ENCODE measurements at places on chromosomes 5 and 9.

DNA sequence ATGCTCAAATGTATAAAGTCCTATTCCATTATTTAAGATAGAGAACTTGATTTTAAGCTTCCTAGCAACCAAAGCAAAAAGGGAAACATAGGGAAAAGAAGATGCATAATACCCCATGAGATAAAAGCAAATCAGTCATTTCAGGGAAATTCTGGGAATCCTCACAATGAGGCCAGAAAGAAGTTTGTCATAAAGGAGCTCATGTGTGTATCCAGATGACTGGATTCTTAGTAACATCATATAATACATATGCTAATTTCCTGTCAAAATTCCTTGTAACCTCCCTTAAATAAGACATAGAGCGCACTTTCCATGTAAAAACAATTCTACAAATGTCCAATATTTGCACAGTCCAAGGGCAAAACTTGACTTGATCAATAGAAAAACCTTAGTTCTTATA, 411.0 kb upstream of the WWC1 start:
- DNase-seq = no peak

GRCh38 chr9:136327304-136327974, at the start of gene GPSM1:
Gene GPSM1 (plus strand): TSS chr9:136327539. CDS start chr9:136327696, 157 bp downstream.
- no peak for DNase-seq

GRCh38 chr5:114360816-114361723, 800 bp upstream of the KCNN2 start:
- DNase-seq = no peak

DNA sequence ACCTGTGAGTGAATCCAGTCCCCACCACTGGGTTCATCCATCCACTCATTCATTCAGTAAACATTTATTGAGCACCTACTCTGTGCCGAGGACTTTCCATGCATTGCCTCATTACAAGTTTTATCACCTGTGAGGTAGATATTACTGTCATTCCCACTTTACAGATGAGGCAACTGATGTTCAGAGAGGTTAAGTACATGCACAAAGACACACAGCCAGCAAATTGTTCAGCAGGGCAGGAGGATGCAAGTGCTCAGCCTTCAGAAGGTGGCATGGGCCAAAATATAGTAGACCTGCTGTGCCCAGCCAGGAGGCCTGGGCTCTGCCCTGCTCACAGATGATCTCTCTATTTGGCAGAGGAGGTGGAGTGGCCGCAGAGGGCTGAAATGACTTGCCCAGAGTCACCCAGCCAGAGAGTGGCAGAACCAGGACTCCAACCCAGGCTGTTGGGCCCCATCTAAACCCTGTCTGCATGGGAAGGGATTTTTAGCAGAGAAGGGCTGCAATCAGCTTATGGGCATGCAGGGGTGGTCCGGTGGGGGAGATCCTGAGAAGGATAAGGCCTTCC, 7.6 kb upstream of the NEURL1B start:
- no peak for DNase-seq

DNA sequence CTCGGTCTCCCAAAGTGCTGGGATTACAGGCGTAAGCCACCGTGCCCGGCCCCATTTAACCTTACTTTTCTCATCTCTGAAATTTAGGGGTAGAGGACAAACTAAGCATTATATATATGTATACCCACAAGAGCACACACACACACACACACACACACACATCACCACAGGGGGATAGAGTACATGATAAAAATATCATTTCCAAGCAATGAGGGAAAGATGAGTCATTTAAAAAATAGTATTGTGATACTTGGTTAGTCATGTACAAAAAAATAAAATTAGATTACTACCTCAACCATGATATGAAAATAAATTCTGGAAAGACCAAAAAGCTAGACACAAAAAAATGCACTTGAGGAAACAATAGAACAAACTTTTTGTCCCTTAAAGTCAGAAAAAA, 67.2 kb downstream of the CDH18 start:
- DNase-seq = no peak

GRCh38 chr5:150242251-150242894, 47.2 kb downstream of the CAMK2A start:
- no peak for DNase-seq

- DNase-seq = no peak
Observed at GRCh38 chr9:85547599-85547998, 194.2 kb downstream of the AGTPBP1 start.

GRCh38 chr5:145699846-145700245, 135.3 kb downstream of the PRELID2 start:
- DNase-seq = no peak

DNA sequence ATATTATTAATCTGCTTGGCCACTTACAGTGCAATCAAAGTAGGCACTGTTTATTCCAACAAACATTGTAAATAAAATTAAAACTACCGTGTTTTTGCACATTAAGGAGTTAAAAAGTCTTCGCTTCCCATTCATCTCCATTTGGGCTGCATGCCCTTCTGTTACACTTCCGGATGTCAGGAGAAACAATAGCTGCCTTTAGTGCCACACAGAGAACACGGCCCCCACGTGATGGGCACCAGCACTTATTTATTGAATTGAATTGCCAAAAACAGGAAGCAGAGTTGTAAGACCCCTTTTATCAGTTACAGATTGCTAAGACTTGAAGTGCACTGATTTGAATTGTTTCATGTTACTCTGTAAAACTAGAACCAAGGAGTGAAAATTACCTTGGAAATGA, 80.4 kb downstream of the LHFPL2 start:
- DNase-seq = no peak

DNA sequence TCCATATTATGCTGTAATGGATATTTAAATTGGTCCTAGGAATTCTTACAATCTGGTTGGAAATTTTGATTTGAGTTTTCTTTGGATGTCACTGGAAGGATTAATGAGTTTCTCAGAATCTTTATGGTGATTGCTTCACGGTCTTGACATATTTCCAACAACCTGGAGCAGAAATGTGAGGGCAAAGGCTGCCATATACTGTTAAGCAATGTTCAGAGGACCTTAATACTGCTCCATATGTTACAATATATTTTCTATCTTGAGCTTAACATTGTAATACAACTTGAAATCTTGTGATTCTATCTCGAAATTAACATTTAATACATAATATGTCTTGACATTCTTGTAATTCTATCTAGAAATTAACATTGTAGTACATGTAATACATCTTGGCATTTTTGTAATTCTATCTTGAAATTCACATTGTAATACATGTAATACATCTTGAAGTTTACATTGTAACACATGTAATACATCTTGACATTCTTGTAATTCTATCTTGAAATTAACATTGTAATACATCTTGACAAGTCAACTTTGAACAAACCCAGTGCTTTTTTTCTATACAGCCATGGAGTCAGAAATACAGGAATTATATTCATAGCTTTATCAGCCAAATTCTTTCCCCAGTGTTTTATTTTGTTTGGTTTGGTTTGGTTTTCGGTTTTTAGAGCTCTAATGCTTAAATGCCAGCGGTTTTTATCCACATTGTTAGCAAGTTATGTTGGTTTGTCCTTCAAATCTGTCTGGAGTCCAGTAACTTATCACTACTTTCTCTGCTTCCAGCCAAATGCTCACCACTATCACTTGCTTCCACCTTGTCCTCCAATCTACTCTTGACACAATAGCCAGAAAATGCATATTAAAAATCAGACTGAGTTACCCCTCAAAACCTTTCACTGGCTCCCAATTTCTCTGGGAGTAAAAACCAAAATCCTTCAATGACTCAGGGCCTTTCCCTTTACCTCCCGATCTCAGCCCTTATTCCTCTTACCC, 3.0 kb upstream of the TUT7 start:
- no peak for DNase-seq

DNA sequence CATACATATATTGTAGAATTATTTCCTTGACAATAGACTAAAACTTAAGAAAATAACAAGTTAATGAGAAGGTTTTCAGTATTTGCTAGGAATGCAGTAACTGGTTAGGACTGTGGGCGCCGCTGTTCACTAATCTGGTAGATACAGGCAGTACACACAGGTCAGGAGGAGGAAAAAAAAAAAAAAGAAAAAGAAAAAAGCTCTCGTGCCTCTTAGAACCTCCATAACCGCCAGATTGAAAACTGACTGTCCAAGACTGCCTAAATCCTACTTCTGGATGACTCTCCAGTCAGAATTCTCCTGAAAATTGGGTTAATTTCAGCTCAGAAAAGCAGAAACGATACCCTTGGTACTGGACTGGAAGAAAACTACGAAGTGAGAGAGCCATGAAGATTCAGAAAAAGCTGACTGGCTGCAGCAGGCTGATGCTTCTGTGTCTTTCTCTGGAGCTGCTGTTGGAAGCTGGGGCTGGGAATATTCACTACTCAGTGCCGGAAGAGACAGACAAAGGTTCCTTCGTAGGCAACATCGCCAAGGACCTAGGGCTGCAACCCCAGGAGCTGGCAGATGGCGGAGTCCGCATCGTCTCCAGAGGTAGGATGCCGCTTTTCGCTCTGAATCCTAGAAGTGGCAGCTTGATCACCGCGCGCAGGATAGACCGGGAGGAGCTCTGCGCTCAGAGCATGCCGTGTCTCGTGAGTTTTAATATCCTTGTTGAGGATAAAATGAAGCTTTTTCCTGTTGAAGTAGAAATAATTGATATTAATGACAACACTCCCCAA, at the start of gene PCDHGA1:
Gene PCDHGA1, plus strand, starts transcription at position 216 of the 782 bp plus-strand sequence.
- DNase-seq = no peak

GRCh38 chr5:143968071-143968878, 156.3 kb downstream of the HMHB1 start:
- DNase-seq = peak; percentile 22

GRCh38 chr9:125959951-125960619, 212.9 kb downstream of the PBX3 start:
- no peak for DNase-seq

GRCh38 chr9:86766912-86767311, 180.4 kb downstream of the GAS1 start:
- DNase-seq = no peak

- DNase-seq = no peak
Observed at GRCh38 chr5:83586874-83587776, 115.6 kb downstream of the VCAN start.

GRCh38 chr9:137244486-137245449, 3.7 kb downstream of the TUBB4B start:
- no peak for DNase-seq

DNA sequence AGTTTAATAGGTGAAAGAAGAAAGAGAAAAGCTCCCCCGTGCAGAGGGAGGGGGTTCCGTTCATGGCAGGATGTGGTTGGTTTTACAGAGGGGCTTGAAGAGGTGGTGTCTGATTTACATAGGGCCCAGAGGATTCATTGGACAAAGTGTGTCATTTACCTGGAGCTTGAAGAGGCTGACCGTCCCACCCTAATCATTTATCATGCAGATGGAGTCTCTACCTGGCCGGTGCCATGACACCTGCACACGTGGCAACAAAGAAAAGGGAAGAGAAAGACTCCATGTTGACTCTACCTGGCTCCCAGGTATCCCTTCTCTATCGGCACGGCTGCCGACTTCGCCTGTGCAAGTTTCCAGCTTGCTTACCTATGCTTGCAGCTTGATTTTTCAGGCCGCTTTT, 35.3 kb upstream of the PRRC2B start:
- DNase-seq = peak; percentile 51

DNA sequence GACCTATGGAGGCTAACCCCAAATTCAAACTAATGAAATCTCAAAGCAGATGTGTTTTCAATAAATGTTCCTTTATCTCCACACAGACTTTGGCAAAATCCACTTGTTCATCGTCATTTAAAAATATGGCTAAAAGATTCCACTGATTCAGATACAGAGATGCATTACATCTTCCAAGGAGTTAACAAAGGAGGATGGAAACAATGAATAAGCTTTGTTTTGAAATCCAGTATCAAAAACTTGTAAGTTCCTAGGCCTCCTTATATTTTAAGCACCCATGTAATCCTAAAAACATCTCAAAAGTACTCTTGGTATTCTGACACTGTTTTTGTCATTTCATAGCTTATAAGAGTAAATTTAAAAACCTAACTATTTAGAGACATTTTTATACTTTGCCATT, 345.6 kb upstream of the ACTBL2 start:
- no peak for DNase-seq

- no peak for DNase-seq
Observed at GRCh38 chr9:87237336-87237735, 260.3 kb upstream of the DAPK1 start.

GRCh38 chr5:178196986-178197385, 7.3 kb upstream of the HNRNPAB start:
- no peak for DNase-seq

- no peak for DNase-seq
Observed at GRCh38 chr9:20217596-20217995, 404.7 kb downstream of the MLLT3 start.

DNA sequence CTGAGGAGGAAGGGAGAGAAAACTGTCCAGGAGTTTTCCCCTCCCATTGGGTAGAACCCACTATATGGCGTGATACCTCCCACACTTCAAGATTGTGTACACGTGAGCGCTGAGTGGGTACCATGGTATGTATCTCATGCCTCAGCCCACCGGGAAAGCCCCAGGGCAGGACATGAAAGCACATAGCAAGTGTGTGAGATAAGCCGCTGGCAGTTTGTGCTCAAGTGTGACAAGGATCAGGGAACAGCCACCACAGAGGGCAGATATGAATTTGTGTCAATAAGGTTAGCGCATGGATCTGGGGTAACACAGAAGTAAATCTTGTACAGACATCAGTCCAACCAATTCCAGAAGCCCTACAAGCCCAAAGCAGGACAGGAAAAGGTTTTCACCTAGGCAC, 42.6 kb upstream of the NAA35 start:
- no peak for DNase-seq

DNA sequence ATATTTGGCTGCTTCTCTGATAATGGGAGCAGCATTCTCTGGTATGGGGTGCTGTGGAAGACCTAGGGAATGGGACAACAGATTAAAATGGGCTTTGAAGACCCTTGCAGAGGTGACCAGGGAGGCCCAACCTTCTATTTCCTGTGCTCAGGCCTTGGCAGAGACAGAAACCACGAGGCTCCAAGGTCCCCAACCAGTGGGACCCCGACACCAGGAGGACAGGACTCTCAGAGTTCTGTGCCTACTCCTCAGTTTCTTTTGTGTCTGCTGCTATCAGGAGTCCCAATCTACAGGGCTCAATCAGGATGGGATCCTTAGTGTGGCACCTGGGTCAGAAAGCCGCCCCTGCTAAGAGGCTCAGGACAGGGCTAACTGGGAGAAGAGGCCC, 29.3 kb downstream of the CSF2 start:
- DNase-seq = no peak

Measured in thymus (tissue), 14 donors.